Central memory CD4-positive, alpha-beta T cell (primary cell): ENCODE measurements at places on chromosomes 2 and 18.
A peak's percentile ranks its signal among the peaks of the same experiment; 100 is the strongest.

DNA sequence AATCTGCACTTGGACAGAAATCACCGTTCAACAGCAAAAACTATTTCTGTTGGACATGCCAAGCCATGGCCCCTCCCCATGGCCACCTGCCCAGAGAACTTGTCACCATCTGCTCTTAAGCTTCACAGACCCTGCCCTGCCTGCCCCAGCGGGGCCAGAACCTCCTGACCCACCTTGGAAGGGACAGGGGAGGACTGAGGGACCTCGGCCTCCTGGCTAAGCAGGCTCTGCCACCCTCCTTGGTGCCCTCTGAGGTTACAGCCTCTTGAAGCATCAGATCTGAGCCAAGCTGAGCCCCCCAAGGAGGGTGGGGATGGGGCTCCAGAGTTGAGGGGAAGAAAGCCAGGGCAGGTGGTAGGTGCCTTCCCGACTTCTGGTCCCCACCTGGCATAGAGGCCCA is 6.5 kb downstream of the TEX261 start:
- DNase-seq, result no peak

DNA sequence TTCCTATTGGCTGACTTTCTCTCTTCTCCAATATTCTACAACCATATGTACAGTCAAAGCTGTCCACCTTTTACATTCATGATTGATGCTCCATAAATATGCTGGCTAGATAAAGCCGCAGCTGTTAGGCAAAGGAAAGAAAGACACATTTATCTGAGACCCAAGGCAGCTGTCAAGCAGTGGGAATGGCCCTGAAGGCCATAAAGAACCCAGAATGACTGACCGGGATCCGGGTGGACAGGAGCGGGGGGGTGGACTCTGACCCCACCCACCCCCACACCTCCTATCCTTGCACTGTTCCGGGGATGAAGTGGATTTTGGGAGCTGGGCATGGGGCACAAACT is 116.4 kb downstream of the RTP5 start:
- no peak for DNase-seq

DNA sequence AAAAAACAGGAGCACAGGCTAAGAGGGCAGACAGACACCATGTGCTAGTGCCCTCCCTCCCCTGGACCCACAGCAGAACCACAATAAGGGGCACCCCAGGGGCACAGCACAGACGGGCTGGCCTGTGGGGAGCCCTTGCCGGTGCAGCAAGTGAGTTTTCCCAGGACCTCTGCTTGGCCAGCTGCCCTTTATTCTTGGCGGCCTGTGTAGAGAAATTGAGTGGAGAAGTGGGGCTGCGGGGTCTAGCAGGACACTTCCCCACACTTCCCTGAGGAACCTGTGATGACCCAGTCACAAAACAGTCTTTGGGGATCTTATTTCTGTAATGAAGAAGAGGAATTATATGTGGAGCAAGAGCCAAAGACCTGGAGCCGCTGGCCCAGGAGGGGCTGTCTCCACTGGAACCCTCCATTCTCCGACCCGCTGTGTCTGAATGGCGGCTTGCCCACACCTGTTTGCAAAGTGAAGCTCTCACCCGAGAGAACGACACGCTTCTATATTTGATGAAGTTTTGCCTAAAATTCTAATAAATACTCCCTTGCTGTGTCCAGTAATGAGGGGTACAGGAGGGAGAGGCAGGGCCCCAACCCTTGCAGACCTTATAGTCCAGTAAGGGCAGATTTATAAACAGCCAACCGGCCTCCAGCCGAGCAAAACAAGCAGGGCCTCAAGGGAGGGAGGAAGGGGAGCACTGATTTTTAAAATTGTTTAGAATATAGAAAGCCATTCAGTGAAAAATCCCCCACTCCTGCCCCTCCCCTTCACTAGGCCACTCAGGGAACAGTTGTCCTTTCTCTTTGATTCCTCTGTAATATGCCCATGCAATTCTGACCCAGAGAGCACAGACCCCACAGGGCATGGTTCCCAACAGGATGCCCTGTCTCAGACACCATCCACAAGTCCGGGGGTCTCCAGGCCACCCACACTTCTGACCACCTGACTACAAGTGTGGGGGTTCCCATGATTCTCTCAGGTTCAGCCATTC is 44.7 kb upstream of the SNED1 start:
- no peak for DNase-seq

GRCh38 chr2:40955635-40956034 is 503.7 kb upstream of the SLC8A1 start:
- DNase-seq, result no peak

GRCh38 chr2:58660046-58660445 is 418.9 kb upstream of the FANCL start:
- DNase-seq, result no peak

- no peak for DNase-seq
Measured at GRCh38 chr2:68135448-68136320, 22.0 kb upstream of the PNO1 start.

- DNase-seq, result no peak
Measured at GRCh38 chr2:132671151-132671835, 1.3 kb upstream of the LYPD1 start.

DNA sequence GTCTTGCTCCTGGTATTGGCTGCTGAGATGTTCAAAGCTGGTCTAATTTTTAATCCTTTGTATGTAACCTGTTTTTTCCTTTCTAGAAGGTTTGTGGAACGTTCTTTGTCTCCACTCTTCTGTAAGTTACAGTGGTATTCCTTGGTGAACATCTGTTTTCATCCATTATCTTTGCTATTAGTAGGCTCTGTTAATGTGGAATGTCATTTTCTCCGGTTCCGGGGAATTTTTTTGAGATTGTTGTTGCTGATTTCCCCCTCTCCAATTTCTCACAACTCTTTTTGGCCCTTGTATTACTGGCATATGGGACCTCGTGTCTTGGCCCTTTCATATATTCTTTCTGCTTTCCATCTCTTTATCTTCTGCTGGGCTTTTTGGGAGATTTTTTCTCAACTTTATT is 63.4 kb downstream of the LCLAT1 start:
- DNase-seq, result no peak

DNA sequence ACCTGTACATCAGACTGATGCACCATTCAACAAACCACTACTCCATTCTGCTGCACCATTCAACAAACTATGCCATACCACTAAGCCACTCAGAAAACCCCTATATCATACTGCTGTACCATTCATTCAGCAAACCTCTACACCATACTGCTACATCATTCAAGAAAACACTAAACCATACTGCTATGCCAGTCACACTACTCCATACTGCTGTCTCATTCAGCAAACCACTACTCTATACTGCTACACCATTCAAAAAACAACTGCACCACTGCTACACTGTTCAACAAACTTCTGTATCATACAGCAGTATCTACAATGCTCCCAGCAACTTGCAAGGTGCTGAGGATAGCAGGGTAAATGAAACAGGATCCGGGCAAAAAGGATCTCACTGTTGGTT is 12.9 kb upstream of the SLC1A4 start:
- no peak for DNase-seq

GRCh38 chr18:48813833-48814489 is 136.8 kb downstream of the SMAD7 start:
- peak; percentile 77 for DNase-seq

DNA sequence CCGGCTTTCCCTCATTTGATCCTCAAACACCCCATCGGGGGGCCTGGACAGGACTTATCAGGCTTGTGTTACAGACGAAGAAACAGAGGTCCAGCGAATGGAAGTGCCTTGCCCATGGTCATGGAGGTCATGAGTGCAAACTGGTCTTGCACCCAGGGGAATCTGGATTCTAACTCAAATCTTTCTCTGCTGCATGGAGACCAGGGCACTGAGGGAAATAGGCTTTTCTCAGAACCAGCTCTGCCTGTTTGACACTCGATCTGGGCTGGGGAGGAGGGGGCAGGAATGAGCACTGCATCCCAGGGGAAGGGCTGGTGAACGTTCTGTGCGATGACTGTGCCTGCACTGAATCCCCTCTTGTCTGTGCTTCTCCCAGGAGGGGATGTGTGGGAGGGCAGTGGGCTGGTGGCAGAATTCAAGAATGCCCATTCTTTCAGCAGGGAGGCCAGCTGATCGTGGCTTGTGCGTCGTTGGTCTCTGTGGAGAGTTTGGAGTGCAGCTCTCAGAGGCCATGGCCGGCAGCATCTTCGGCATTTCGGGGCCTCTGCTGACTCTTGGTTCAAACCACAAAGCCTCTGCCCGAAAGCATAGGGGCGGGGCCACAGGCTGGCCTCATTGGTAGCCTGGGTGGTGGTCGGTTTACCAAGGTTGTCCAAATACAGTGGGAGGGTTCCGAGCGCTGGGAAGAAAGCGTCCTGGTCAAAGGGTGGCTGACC is 171.6 kb downstream of the DDX1 start:
- DNase-seq, result no peak

- no peak for DNase-seq
Measured at GRCh38 chr2:31785876-31786275, 205.1 kb upstream of the SRD5A2 start.

- no peak for DNase-seq
Measured at GRCh38 chr2:177313162-177313781, 48.7 kb upstream of the NFE2L2 start.

DNA sequence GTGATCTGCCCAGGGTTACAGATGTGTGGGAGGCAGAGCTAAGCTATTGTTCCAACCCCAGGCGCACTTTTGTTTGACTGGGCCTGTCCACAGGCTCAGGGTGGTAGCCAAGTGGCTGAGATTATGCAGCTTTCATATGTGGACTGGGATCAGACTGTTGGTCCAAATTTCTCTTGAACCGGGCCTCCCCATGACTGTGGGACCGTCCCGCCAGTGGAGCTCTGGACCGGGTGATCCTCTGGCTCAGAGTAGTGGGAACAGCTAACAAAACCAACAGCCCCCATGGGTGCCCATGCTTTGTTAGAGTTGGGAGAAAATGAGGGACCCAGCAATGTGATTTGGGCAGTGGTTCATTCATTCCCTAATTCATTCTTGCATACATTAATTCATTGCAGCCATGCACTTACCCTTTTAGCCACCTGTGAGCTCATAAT is 86.8 kb upstream of the HS6ST1 start:
- DNase-seq, result no peak

GRCh38 chr18:79395308-79395640 is 456 bp upstream of the NFATC1 start:
- no peak for DNase-seq

DNA sequence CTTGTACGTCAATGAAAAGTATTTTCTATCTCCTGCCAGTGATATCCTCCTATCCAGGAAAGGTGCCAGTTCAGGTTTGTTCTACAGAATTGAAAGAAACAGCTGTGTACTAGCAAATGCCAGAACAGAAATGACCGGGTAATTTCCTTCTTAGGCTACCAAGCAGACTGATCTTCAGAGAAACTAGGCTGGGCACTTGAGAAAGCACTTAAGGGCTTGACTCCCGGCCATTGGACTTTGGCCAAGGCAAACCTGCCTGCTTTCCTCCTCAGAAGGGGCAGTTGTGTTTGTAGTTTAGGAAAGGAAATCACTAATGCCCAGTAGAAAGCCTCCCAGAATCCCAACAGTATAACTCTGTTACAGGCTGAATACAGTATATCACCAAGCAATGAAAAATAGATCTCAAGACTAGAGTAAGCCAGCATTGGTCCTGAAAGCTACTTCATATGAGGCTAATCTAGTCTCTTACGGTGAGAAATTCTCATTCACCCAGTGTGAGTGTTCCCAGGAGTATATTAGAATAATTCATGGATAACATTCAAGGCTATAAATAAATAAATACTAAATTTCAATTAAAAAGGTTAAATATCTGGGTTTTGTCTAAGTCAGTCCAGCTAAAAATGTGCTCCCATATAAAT is 43.0 kb upstream of the COL5A2 start:
- no peak for DNase-seq

- DNase-seq, result no peak
Measured at GRCh38 chr2:41698678-41699422, 349.0 kb upstream of the PKDCC start.

DNA sequence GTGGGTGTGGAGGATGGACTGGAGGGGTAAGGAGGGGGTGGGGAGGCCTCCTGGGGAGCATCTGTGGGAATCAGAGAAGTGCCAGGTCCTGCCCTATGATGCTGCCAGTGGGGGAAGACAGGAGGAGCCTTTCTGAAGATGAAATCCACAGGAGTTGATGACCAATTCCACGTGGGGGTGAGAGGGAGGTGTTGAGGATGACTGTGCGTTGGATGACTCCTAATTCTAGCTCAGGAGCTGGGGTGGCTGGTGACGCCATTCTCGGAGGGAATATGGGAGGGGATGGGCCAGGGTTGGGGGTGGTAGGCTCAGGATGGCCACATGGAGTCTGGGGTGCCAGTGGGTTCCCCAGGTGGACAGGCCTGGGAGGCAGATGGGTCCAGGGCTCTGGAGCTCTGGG is 32.3 kb downstream of the EMX1 start:
- DNase-seq, result no peak

GRCh38 chr2:196213252-196213980 is 42.0 kb upstream of the STK17B start:
- no peak for DNase-seq

DNA sequence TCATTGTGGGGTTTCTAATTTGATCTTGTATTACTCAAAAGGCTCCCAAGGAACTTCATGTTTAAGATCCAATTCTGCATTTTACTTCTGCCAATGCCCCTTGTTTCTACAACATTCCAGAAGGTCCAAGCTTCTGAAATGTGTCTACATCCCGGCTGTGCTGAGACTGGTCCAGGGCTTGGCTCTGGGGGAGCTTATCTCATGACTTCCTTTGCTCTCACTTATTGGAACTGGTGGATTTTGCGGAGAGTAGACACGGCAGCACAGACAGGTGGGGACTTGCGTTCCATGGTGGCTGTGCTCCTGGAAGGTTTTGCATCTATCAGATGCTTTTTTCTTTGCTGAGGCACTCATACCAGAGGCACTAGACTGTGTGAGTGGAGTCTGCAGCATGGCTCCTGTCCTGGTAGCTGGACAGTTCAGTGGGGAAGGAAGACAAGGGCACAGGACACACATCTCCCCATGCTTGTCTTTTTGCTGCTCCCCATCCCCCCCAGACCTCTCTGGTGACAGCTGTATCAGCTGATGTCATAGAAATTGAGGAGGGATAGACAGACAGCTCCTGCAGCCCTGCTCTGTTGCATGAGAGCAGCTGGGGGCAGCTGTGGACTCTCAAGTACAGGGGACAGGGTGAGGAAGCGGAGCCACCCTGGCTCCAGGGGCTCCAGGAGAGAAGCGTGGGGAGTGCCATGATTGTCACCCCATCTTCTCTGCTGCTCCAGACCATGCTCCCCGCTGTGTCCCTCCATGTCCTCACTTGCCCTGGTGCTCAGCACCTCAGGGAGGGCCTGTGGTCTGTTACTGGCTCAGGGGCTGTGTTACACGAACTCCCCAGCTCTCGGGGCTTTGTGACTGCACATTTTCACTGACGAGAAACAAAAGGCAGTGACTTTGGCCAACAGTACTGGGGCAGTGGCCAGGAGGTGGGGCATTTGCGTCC is 46.0 kb downstream of the ACAA2 start:
- no peak for DNase-seq

DNA sequence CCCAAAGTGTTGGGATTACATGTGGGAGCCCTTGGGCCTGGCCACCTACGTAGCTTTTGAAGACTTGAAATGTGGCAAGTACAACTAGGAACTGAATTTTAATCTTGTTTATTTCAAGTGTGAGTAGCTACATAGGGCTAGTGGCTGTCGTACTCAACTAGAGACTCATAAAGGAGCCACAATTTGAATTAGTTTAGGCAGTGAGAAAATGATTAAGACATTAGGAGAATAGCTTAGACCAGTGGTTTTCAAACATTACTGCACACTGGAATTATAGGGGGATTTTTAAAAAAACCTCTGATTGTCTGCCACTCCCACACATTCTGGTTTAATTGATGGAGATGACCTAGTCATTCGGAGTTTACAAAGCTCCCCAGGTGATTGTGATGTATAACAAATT is 127.1 kb downstream of the FMNL2 start:
- DNase-seq, result no peak
